ENCODE measurements at places on chromosomes 1 and 21.

DNA sequence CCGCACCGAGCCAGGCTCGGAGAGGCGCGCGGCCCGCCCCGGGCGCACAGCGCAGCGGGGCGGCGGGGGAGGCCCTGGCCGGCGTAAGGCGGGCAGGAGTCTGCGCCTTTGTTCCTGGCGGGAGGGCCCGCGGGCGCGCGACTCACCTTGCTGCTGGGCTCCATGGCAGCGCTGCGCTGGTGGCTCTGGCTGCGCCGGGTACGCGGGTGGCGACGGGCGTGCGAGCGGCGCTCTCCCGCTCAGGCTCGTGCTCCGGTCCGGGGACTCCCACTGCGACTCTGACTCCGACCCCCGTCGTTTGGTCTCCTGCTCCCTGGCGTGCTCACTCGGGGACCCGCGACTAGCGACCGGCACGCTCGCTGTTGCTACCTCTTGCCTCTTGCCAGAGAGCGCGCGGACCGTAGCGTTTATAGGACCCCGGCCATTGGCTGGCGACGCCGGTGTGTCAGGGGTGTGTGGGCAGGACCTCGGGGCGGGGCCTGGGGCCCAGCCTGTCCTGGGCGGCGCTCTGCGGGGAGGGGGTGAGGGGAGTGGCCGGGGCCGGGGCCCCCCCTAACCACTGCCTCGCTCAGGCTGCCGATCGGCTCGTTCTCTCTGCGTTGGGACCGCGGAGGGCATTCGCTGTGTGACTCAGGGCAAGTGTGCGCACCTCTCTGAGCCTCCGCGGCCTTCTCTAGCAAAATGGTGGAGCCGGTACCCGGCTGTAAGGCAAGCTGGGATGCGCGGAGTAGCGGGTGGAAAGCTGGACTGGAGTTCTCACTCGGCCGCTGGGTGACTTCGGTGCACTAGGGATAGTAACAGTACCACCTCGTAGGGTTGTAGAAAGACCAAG, at the start of gene SLC2A1:
SLC2A1 (minus strand) TSS at position 381 of the 832 bp plus-strand sequence; CDS start at position 164, 217 bp downstream.
- peak; percentile 95 for DNase-seq

GRCh38 chr1:55589671-55590297, 374.6 kb upstream of the USP24 start:
- DNase-seq = no peak

GRCh38 chr1:227586733-227587132, 23.4 kb downstream of the ZNF678 start:
- DNase-seq = no peak

GRCh38 chr1:227754958-227755357, 19.7 kb downstream of the SNAP47 start:
- DNase-seq = no peak

DNA sequence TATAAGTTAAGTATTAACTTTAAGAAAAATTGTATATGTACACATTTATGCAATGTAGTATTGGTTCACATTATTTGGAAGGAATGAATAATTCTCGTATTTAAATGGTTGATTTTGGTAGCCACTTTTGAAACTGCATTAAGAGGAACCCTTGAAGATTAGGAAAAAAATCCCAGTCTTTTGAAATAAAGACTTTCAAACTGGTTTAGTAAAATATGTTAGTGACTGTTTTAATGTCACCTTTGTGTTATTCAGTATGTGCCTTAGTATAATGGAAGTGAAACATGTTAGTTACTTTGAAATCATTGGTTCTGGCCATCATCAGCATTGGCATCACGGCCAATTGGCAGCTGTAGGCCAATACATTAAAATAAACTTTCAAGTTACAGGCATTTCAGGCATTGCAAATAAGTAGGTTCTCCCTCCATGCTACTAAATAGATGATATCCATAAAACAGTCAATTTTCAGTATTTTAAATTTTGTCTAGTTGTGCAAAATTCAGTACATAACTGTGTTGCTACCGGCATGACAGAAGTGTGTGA, 4.4 kb downstream of the MIER1 start:
- no peak for DNase-seq

All from activated gamma-delta T cell (primary cell).